CD8-positive, alpha-beta memory T cell (primary cell): ENCODE measurements at places on chromosomes 13 and 19. TPM values are rescaled to one million over a fixed set of nuclear protein-coding genes. Genes with fewer than 3 reads are reported as not detected.

DNA sequence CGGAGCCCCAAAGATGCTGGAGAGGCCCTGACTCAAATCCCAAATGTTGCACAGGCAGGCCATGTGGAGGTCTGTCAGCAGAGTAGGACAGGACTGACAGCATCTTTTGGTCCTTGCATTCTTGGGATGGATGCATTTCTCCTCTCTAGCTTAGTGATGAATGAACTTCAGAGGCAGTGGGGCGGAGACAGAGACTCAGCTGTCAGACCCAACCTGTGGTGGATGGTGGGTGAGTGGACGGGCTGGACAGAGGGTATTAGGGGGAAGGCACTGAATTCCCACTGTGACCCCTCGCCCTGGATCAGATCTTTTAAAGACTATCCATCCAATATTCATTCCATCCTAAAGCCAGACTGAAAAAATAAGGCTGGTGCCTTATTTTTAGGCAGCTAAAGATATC lies 39.3 kb upstream of the GJB6 start:
- no peak for DNase-seq

PLK5 gene
- total RNA-seq, result not detected

DNA sequence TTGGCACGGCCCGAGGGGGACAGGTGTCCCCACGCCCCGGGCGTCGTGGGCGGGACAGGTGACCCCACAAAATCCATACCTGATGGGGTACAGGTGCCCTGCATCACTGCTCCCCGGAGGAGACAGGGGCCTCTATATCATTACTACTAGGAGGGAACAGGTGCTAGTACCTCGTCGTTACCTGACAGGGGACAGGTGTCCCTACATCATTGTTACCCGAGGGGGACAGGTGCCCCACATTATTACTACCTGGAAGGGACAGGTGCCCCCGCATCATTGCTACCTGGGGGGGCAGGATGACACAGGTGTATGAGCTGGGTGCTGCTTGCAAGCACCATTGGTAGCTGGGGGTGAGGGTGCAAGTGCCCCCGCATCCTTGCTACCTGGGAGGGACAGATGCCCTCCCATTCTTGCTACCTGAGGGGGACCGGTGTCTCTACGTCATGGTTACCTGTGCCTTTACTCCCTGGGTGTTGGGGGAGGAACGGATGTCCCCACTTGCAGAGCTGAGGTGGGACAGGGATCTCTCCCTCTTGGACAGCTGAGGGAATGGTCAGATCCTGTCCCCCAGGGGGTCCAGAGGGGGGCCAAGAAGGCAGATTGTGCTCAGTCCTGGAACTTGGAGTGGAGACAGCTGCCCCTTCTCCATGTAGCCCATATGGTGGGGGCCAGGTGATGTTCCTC lies 620 bp downstream of the CRTC1 start:
- DNase-seq, result no peak

GRCh38 chr19:4980067-4980466 lies 11.2 kb downstream of the KDM4B start:
- DNase-seq, result no peak

- DNase-seq, result no peak
These were observed 21.2 kb downstream of the PCID2 start for GRCh38 chr13:113187263-113187669.

OR7D4 gene
- not detected for total RNA-seq

GRCh38 chr13:74063533-74064100 lies 70.6 kb downstream of the KLF12 start:
- no peak for DNase-seq

DNA sequence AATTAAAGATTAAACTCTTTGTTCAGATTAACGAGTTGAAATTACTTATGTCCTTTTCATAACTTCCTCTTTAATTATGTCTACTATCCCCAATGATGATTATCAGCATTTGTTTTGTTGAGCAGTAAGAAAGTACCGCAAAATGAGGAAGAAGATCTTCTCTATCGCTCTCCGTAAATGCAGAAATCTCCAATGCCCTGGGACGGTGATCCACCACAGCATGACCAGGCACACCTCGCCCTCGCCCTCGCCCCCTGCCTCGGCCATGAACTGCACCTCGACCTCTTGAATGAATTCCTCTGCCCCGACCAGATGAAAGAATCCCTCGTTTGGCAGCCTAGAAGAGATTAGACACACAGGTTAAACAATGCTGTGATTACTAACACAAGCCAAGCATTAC lies 69.1 kb downstream of the RBM26 start:
- no peak for DNase-seq
